ENCODE measurements at places on chromosomes 11 and 22.

- peak; percentile 15 for DNase-seq
Observed at GRCh38 chr22:43867839-43868635, 5.7 kb upstream of the SULT4A1 start.

- peak; percentile 28 for DNase-seq
Observed at GRCh38 chr11:60872961-60873524, 5.7 kb downstream of the ZP1 start.

DNA sequence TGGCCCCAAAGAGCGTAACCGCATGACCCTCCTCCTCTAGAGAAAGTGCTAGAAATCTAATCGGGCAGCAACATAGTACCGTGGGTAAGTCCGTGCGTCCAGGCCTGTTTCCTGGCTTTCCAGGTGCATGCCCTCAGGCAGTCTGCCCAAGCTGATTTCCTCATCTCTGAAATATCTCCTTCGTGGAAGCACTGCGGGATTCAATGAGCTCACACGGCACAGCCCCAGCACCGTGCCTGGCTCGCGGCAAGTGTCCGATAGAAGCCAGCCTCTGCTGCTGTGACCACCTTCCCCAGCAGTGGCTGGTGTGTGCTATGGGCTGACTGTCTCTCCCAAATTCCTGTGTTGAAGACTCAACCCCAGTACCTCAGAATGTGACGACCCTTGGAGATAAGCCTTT is 20.7 kb downstream of the RPUSD4 start:
- DNase-seq, result peak; percentile 54

- DNase-seq, result no peak
Observed at GRCh38 chr11:43736502-43737200, 56.1 kb downstream of the HSD17B12 start.

GRCh38 chr22:29030618-29031226 is 30.9 kb downstream of the C22orf31 start:
- peak; percentile 64 for DNase-seq

GRCh38 chr11:12109591-12110196 is 696 bp upstream of the MICAL2 start:
- no peak for DNase-seq

DNA sequence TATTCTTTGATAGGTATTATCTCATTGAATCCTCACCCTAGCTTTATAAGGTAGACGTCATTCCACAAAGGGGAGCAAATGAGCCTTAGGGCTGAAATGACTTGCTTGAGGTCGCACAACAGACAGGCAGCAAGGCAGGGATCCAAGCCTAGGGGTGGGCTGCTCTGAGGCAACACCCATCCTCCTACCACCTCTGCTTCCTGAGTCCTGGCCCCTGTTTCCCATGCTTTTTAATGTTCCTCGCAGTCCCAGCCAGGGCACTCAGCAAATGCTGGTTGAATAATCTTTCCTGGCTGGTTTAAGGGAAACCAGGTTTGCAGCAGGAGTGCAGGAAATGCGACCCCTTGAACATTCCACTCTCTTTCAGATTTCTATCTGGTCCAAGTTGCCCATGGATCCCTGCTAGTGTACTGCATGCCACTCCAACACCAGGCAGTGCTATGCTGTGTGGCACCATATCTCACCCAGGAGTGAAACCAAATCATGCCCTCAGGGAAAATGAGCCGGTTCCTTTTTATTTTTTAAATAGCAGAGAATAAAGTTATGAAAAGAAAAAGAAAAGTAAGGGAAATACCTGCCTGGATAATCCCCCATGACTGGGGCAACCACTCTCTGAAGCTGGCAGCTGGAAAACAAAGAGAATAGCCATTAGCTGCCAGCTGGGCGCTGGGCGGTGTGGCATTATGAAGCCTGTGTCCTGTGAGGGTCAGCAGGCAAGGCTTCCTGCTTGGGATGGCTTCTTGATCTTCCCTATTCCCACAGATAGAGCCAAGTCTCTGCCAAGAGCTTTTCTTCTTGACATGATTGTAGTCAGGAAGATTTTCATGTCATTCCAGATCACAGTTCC is 21.8 kb downstream of the MICAL2 start:
- DNase-seq, result no peak

- peak; percentile 37 for DNase-seq
Observed at GRCh38 chr22:29625090-29625825, 21.8 kb downstream of the NF2 start.

DNA sequence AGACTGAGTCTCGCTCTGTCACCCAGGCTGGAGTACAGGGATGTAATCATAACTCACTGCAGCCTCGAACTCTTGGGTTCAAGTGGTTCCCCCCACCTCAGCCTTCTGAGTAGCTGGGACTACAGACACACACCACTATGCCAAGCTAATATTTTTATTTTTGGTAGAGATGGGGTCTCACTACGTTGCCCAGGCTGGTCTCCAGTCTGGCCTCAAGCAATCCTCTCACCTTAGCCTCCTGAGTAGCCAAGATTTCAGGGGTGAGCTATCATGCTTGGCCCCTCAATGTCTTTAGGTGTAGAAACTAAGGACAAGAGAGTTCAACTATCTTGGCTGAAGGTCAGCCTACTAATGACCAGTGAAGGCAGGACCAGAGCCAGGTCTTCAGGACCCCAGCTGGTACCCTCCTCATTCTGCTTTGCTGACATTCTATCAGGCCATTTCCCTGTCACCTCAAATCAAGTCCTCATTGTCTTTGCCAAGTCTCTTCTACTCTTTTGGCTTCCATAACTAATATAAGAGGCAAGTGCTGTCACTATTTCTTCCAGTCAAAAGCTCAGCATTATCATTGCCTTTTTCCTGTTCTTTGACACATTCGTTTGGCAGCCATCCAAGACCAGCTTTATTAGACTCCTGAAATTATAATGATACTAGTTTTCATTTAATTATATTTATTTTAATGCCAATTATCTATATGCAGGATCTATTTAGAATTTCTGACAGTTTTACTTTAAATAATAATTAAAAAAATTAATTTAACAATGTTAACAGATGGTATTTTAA is 264.2 kb upstream of the PITPNB start:
- no peak for DNase-seq

DNA sequence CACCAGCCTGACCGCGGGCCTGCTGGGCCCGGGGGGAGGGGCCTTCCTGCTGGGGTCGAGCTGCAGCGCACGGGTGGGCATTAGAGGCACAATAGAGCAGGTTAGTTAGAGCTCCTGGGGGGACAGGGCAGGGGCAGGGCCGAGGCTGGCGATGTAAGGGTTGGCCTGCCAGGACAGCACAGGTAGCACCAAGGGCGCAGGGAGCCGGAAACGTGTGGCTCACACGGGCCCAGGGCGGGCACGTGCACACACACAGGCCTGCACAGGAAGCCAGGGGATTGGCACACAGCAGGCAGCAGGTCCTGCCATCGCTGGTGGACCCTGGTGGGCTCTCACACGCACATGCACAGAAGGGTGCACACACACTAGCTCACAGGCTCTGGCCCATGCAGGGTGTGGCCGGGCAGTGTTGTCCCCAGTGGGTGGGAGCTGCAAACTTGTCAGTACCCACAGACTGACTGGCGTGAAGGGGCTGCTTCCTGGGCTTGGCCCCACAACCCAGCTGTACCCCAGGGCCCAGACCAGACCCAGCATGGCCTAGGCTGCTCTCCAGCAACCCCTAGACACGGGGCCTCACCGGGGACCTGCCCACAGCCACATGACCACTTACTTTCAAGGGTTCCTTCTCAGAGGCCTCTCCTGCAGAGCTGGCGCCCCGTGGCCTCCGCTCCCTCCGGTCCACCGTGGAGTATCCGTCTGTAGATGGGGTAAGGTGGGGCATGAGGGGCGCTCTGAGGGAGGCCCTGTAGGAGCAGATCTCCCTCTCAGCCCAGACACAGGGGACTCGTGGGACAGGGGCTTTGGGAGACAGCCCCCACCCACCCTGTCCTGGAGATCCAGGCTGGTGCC is 29.9 kb upstream of the TXNRD2 start:
- DNase-seq, result no peak

GRCh38 chr11:11125618-11126017 is 227.4 kb downstream of the CSNK2A3 start:
- no peak for DNase-seq

DNA sequence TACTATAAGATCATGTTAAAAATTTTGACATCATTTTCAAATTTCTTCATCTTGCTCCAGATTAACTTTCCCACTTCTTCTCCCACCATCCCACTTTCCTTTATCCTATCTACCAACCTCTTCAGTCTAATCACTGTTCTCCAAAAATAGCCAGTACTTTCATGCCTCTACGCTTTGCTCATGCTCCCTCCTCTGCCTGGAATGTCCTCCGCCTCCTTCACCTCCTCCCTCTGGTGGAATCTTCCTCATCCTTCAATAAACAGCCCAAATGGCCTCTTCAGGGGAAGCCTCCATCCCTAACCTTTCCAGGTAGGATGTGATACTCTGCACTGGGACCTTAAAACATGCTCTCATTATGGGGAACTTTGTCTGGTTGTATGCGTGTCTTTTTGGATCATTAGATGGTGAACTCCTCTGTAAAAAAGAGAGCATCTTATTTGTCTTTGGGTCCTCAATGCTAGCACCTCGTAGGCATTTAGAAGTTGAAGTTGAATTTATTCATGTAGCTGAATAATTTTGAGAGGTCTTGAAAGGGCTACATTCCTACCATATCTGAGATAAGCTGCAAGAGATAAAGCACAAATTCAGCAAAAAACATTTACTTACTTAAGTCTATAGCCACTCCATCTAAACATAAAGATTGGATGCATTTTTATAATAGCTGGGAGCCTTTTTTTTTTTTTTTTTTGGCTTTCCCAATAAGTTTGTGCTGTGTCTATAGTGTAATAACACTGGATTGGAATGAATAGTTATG is 8.0 kb upstream of the CSRP3 start:
- DNase-seq, result no peak

Data from gastrocnemius medialis (tissue), 4 donors.